ENCODE measurements at places on chromosomes 16 and 17.

DNA sequence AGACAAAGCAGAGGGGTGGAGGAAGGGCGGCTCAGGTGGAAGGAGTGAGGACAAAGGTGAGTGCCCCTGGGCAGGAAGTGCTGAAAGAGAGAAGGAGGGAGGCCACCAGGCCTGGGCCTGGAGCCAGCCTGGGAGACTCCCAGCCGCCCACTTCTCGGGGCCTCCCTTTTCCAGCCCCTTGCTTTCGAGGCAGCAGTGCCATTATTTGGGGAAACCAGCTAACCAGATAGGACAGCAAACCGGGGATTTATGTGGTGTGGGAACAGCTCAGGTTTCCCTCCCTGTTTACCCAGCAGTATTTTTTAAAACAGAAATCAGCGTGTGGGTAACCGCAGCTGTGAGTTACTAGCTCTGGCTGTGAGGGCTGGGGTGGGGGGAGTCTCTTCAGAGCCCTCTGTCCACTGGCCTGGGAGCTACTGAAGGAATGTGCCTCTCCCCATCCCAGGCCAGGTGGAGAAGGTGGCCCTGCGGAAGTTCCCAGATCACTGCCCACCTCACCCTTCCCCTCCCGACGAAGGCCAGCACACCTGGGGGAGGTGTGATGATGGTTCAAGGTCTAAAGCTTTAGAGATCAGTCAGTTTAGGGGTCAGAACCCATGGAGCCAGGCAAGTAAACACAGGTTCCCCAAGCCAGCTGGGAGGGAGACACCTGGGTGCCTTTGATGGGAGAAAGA lies 8.4 kb upstream of the MEOX1 start:
- DNase-seq: no peak

- no peak for DNase-seq
These were observed 4.8 kb upstream of the GFOD2 start for GRCh38 chr16:67723911-67724305.

DNA sequence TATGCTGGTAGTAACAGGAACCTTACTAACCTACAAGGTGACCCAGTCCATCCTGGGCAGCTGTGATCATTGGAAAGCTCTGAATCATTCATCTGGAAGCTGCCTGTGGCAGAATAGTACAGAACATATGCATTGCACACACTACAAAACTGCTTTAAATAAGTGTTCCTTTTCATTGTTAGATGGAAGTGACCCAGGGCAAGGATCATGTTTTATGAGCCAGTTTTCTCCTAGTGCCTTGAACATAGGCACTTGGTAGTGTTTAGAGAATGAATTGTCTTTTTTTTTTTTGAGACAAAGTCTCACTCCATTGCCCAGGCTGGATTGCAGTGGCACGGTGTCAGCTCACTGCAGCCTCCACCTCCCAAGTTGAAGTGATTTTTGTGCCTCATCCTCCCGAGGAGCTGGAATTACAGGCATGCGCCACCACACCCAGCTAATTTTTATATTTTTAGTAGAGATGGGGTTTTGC lies 55.4 kb downstream of the TENT4B start:
- no peak for DNase-seq

GRCh38 chr17:82414548-82415281 lies 3.4 kb upstream of the HEXD start:
- DNase-seq: peak; percentile 88

GRCh38 chr16:11133344-11133943 lies 122.6 kb downstream of the SOCS1 start:
- peak; percentile 64 for DNase-seq

DNA sequence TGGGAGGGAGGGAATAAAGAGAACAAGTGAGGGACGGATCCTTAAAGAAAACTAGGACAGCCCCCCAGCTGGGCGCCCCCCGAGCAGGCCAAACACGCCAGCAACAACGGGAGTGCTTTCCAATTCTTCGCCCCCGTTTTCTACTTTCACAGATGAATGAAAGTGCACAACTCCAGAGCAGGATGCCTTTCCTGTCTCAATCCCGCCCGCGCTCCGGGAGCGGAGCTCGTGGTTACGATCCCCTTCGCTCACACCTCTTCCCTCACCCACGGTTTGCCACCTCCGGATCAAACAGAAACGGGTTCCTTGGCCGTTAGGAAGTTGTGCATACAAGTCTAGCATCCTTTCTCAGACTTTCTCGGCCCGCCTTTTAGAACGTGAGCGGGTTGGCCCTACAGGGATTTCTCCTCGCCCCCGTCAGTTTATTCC lies 680 bp downstream of the SKA2 start:
- DNase-seq: peak; percentile 75

DNA sequence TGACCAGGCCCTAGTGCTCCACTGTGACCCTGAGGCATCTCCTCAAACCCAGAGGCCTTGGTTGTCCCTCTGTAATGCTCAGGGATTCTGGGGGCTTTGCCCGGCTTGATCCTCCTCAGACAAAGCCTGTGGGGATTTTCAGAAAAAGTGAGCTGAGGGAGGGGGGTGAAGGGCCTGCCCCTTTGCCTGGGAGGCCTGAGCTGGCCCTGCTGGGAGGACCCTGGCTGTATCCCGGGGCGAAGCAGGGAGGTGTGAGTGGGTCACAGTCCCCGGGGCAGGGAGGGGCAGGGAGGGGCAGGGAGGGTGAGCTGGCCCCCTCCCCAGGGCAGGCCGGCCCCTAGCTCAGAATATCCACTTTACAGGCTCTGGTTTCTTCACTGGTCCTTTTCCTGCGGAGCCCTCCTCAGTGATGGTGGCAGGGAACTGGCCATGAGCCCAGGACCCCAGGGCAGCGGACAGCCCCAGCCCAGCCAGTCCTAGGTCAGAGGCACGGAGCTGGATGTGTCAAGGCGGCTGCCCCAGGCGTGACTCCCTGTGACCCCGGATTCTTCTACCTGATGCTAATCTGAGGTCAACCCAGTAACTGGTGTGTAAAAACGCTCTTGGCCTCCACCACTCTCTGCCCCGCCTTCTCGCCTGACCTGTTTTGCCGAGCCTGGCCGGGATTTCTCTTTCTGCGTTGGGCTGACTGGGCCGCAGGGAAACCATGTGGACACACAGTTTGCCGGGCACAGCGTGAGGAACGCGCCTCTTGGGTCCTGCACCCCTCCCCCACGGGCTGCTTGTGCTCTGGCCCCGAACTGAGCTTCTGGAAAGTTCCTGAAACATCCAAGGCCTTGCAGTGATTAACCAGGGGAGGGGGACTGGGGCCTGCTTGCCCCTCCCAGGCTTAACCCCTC lies 5.8 kb upstream of the FASN start:
- peak; percentile 99 for DNase-seq

DNA sequence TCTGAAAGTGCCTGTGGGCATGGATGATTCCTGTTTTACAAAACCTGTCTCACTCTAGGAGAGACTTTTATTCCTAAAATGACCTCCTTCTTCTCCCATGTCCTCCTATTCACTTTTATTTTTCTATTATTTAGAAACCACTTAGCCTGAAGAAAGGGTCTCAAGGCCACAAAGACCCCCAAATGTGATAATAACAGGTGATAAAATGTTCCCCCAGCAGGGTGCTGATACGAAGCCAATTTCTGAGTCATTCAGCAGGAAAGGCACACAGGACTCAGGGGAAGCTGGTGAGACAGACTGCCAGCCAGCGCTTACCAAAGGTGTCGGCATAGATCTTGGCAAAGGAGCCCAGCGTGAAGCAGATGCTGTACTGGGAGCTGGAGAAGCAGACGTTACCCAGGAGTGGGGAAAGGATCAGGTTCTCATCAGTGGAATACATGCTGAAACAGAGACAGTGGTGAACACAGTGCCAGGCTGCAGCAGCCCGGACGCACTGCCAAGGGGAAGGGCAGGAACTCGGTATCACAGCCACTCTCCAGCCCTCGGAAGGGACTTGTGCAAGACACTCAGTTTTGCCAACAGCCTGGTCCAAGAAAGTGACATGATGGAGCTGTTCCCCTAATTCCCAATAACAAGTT lies 24.6 kb downstream of the HIGD1B start:
- DNase-seq: no peak

GRCh38 chr17:29349409-29349808 lies 40.8 kb upstream of the TAOK1 start:
- DNase-seq: no peak
